Fibroblast of gingiva (primary cell): ENCODE measurements at places on chromosomes 5 and 9.

DNA sequence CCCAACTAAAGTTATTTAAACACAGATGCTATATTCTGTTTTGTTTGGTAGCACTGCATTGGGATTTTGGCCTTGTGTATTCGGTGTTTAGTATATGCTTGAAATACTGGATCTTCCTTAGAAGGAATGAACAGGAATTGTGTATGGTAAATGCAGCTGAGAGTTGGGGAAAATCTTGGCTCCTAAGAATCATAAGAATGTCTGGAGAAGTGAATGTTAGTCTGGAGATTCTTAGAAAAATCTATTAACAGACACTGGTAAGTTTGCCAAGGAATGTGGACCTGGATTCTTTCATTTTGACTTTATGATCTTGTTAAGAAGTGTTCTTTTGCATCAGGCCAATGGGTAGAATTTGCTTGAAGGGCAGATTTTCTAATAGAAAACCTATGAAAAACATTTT lies 38.9 kb downstream of the SNX30 start:
- DNase-seq = no peak

GRCh38 chr9:133421615-133422542 lies at the start of gene ADAMTS13:
Gene ADAMTS13 (plus strand): TSS chr9:133422367. CDS start chr9:133422444, 77 bp downstream.
- DNase-seq = no peak

DNA sequence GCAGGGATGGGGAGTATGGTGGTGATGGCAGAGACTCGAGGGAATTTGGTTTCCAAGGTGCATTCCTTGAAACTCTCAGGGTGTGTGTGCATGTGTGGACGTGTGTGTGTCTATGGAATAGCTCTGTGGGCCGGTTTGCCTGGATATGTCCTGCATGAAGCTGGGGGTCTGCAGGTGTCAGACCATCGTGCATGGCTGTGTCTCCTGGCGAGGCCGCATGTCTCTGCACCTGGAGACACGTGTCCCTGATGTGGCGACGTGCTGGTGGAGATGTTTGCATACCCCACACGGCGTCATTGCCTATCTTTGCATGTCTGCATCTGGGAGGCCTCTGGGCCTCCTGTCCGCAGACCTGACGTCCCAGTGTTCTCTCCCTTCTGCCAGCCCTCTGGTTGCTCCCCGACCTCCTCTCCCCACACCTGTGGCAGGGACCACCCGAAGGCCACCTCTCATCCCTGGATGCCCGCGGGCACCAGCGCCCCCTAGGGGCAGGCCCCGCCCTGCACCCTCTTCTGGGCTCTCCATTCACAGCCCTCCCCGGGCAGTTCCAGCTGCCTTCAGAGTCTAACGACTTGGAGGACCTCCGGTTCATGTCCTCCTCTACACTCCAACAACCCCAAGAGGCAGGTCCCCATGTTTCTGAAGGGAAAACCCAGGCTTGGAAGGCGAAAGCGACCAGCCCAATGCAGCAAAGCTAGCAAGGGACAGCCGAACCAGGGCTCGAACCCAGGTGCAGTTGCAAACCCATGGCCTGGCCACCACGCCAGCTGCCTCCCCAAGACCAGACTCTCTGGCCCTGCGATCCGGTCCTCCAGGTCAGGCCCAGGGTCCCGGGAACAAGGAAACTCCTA lies 88.6 kb downstream of the LMX1B start:
- no peak for DNase-seq

DNA sequence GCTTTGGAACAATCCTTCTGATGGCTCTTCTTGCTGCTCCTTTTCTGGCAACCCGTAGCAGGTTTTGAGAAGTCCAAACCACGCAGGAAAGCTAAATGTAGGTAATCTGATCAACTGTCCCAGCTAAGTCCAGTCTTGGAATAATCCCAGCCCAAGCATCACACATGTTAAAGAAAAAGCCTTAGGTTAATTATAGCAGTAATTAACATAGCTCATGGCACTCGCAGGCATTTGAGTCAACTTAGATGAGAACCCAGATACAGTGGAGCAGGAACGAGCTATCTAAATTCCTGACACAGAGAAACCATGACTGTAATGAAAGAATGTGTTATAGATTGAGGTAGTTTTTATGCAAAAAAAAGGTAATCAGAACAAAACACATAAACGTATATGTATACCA lies 844.8 kb downstream of the CDH9 start:
- no peak for DNase-seq

- DNase-seq = peak; percentile 1
Observed at GRCh38 chr5:31469886-31470285, 62.0 kb downstream of the DROSHA start.

DNA sequence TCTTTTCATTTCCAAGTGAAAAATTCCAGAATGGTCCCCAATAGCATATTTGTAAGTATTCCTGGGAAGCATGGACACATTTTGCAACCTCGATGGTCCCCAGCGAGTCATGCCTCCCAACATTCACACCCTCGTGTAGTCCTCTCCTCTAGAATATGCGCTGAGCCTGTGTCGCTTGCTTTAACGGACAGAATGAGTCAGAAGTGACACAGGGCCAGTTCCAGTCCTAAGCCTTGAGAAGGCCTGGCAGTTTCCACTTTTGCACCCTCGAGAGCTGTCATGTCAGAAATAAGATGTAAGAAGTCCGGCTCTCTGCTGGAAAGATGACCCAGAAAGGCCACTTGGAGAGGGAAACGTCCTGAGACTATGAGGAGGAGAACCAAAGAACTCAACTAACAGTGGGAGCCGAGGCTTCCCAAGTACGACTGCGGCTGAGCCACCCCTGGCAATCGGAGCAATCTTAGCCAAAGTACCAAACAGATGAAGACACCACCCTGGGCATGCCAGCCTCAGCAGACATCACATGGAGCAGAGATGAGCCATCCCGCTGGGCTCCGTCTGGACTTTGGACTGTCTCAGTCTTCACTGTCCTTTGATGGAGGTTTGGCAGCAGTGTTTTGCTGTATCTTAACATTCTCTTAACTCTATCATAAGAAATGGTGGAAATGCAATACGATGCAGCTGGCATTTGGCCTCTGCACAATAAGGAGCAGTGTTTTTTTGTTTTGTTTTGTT lies 42.6 kb upstream of the GFPT2 start:
- no peak for DNase-seq

GRCh38 chr5:78116167-78116566 lies 178.3 kb downstream of the AP3B1 start:
- no peak for DNase-seq

GRCh38 chr9:16275795-16276624 lies 594.5 kb downstream of the BNC2 start:
- DNase-seq = peak; percentile 22

GRCh38 chr9:34588671-34589635 lies 571 bp downstream of the CNTFR start:
- DNase-seq = no peak

DNA sequence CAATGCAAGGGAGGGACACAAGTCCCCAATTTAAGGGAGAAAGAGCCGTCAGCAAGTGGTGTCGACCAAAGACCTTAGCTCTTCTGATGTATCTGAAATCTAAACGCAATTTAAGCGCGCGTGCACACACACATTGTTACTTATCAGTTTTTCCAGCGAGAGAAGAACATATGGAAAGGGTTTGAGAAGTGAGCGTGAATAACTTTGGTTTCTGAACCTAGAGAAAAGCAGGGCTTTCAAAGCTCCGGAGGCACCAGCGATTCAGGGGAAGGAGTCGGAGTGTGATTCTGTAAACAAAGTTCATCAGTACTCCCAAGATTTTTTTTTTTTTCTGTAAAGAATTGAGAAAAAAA lies 191.8 kb downstream of the MEF2C start:
- no peak for DNase-seq

DNA sequence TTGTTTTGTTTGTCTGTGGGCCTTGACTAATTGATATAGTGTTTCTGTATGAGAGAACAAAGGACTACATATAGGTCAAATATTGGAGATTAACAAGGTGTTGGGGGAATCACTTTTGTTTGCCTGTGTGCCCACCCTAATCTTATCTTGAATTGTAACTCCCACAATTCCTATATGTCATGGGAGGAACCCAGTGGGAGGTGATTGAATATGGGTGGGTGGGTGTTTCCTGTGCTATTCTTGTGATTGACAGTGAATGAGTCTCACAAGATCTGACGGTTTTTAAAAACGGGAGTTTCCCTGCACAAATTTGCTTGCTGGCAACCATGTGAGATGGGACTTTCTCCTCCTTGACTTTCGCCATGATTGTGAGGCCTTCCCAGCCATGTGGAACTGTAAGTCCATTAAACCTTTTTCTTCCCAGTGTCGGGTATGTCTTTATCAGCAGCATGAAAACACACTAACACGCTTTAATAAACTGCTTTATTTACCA lies 64.9 kb upstream of the HSPB3 start:
- DNase-seq = no peak

DNA sequence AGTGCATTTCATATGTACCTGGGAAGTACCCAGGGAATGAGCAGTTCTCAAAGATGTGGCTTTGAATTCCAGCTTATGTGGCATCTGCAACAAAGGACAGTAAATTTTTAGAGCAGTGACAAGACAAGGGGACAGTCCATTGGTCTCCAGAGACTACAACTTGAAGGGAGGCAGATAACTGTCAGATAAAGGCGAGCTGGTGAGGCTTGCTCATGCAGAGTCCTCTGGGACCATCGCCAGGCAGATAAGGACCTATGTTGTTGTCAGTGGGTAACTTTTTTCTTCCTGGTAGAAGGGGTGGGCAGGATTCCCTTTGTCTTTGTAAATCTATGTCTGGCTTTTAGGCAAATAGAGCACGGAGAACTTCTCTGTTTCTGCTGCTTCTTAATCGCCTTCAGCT lies 120.2 kb downstream of the ICE1 start:
- no peak for DNase-seq

GRCh38 chr5:11851416-11851815 lies 52.8 kb downstream of the CTNND2 start:
- DNase-seq = no peak

- DNase-seq = no peak
Observed at GRCh38 chr9:7778851-7779600, 20.6 kb downstream of the DMAC1 start.

DNA sequence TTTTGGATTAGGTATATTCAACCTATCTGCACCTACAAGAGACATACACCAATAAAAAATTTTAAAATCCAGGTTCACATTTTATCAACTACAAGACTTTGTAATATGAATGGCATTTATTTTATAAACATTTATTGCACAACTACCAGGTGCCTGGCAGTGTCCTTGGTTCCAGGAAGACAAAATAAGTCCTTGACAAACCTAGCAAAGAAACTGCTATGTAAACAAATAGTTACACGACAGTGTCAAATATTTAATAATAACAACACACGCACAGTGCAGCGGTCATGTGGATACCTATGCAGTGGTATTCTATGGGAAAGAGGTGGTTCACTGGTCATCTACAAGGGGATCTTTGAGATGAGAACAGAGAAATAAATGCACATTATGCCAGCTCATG lies 120.7 kb downstream of the MYO10 start:
- DNase-seq = no peak

DNA sequence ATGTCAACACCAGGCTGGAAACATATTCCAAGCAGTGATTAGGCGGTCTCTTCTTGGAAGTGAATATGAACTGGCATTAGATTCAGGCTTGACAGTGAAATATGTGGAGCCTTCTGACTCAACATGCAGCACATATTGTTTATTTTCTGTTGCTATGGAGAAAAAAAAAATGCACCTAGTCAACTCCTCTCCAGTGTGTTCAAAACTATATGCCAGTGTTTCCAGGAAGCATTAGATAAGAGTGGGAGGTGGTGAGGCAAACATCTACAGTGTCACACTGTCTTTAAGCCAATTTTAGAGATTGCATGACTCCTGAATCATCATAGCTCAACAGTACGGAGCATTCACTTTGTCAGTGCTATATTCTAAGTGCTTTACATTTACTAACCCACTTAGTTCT lies 117.9 kb downstream of the HCN1 start:
- DNase-seq = no peak

- DNase-seq = peak; percentile 41
Observed at GRCh38 chr9:113654605-113655428, 191.3 kb downstream of the RGS3 start.

DNA sequence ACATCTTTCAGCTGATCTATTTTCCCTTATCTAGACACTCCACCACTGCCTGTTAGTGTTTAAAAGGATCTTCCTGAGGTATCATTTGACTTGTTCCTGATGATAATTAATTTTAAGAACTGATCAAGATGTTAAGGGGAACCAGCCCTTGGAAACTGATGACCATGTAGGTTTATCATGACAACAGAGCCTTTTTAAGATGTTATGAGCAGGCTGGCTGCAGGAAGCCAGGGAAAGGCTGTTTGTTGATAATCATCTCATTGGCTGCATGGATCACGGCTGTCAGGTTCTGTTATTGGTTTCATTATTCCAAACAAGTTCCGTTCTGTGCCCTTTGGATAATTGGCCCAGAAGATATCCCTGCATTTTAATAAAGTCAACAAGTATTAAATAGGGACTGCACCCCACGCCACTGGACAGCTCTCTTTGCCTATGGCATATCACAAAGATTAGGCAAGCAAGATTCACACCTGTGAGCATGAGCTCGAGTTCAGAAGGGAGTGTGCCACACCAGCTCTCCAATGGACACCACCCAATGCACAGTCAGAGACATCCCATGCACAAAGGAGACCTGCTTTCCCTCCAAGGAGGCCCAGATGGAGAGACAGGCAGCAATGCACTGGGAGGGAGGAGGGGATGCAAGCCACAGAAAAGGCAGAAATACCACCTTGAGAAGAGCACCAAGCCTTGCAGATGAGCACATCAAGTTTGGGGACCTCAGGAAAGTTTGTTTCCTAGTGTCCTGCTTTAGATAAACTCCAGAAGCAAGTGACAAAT lies 88.7 kb downstream of the SPOCK1 start:
- DNase-seq = no peak

- DNase-seq = peak; percentile 53
Observed at GRCh38 chr9:134778841-134779411, 101.7 kb upstream of the FCN2 start.

GRCh38 chr5:85967681-85968080 lies 650.1 kb upstream of the COX7C start:
- DNase-seq = no peak

- no peak for DNase-seq
Observed at GRCh38 chr5:116444373-116445295, 130.0 kb downstream of the SEMA6A start.

- peak; percentile 82 for DNase-seq
Observed at GRCh38 chr5:56175488-56175887, 57.6 kb downstream of the ANKRD55 start.

- no peak for DNase-seq
Observed at GRCh38 chr5:44845777-44846176, 37.0 kb downstream of the MRPS30 start.

DNA sequence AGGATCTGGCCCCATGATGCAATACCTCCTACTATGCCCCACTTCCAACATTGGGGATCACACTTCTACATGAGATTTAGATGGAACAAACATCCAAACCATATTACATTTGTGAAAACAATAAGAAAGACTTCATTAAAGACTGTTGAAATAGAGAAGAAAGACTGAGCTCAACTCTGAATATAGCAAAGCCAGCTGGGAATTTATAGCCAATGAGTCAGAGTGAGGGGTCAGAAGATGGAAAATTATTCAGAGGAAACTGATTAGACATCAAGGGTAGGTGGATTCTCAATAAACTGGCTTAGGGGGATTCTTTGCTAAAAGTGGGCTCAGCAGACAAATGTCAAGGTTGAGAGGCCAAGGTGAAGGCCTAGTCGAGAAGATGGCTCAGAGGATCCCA lies 25.6 kb downstream of the BTF3 start:
- DNase-seq = no peak
